CD4-positive, alpha-beta memory T cell (primary cell): ENCODE measurements at places on chromosomes 11 and 22.

DNA sequence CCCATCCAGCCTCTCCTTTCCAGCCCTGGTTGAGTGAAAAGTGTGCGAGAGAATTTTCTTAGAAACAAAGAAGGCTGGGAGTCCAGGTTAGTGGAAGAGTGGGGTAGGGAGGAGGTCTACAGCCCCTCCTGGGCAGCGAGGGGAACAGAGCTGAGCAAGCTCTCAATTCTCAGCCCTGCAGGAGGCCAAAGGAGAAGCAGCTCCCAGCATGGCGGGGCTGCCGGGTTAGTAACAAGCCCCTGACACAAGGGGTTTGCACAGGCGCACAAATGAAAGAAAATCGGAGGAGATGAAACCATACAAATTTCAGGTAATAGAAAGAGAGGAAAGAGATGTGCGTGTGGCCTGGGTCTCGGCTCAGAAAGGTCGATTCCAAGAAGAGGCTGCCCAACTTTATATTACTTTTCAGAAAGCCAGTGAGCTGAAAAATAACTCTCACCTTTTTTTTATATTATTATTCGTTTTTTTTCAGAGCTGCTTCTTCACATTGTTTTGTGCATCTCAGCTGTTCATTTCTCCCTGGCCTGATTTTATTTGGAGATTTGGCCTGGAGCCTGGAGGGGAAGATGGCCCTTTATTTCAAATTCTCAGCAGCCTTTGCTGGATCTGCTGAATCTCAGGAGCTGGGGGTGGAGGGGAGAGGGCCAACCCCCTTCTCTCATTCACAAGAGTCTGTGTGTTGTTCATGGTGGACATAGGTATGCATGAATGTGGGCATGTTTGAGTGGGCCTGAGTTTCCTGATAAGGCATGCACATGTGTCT lies 583.2 kb downstream of the BUD13 start:
- DNase-seq = no peak

DNA sequence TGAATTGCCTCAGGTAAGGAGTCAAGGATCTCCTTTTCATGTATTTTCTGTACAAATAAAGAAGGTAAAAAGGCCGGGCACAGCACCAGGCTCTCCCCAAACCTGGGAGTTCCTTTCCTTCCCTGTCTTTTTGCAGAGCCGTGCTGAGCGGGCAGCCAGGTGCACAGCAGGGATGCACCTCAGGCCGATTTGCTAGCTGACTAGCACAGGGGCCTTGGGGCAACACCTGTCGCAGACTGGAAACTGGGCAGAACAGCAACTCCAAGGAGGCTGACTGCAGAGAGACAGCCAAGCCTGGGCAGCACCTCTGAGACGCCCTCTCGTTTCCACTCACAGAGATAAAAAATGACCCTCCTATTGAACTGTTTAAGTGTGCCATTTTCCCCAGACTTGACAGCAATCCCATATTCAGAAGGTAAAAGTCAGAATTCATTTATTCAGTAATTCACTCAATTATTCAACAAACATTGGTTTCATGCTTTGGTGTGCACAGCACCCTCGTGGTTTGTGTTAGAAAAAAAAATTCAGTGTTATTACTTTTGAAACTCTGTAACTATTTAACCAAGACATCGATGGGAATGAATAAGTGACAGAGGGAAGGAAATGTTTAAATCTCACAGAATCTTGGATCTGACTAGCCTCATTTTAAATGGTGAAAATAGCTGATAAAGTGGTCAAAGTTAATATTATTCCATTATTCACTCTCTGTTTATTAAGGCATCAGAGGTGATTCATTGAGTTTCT lies 120.9 kb downstream of the GALNT18 start:
- DNase-seq = no peak

GRCh38 chr11:22920939-22921565 lies 60.8 kb upstream of the CCDC179 start:
- DNase-seq = no peak

GRCh38 chr11:94060401-94060800 lies 39.2 kb downstream of the HEPHL1 start:
- no peak for DNase-seq

- no peak for DNase-seq
These were observed 18.8 kb downstream of the MB start for GRCh38 chr22:35598396-35598710.

DNA sequence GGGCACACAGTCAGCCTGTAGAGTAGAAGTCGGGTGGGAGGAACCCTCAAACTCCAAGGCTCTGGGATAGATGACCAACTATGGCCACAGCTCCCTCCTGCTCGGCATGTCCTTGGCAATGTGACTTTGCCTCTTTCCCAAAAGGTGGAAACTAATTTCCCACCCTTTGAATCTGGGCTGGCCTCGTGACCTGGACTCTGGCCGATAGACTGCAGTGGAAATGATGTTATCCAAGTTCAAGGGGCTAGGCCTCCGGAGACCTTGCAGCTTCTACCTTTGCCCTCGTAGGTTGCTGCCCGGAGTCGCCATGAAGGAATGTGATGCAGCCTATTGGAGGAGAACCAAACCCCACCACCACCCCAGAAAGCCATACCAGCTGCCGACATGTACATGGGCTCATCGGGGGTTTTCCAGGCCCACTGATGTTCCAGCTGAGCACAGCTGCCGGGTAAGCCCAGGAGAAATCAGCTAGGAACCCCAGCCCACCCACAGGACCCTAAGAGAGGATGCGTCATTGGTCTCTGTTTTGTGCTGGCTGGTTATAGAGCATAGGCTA lies 30.4 kb downstream of the KCNJ4 start:
- DNase-seq = no peak

GRCh38 chr22:46794067-46794466 lies 31.6 kb downstream of the TBC1D22A start:
- no peak for DNase-seq
